ENCODE measurements at places on chromosomes 3 and 15. TPM values are rescaled to one million over a fixed set of nuclear protein-coding genes. Genes with fewer than 3 reads are reported as not detected.

The CAMK1 gene
- total RNA-seq, result 33.3 TPM

The MST1R gene
- total RNA-seq, result not detected

The GALNT15 gene
- total RNA-seq, result 14.7 TPM

The CDHR4 gene
- total RNA-seq, result not detected

The SMCO1 gene
- total RNA-seq, result not detected

The CATSPER2 gene
- 11.3 TPM for total RNA-seq

The ILDR1 gene
- not detected for total RNA-seq

The CHSY1 gene
- 55.3 TPM for total RNA-seq

The POTEB2 gene
- not detected for total RNA-seq

The ZPLD1 gene
- total RNA-seq, result under 0.01 TPM

The CACNA2D3 gene
- 0.36 TPM for total RNA-seq

The GPR62 gene
- not detected for total RNA-seq

The CCDC39 gene
- total RNA-seq, result not detected

The CHRFAM7A gene
- total RNA-seq, result not detected

The ROPN1 gene
- total RNA-seq, result not detected

The SSUH2 gene
- total RNA-seq, result under 0.01 TPM

The GPR149 gene
- total RNA-seq, result not detected

The GUCA1C gene
- not detected for total RNA-seq

The CCR1 gene
- total RNA-seq, result not detected

All from IMR-90 (cell line).